Left lung (tissue), 14 donors: ENCODE measurements at places on chromosomes 2 and 18. TPM values are rescaled to one million over a fixed set of nuclear protein-coding genes. Genes with fewer than 3 reads are reported as not detected.

- DNase-seq = no peak
- H3K4me3 ChIP-seq = no peak overlapping the region
These were observed 219.9 kb upstream of the NOL4 start for GRCh38 chr18:34444622-34445021.

GRCh38 chr2:81412681-81413080, 1108.1 kb upstream of the LRRTM1 start:
- no peaks in the 10 kb centered on the region for H3K27me3 ChIP-seq
- H3K36me3 ChIP-seq = no peaks in the 10 kb centered on the region

Gene FBXO36
- total RNA-seq = 2.4 TPM

DNA sequence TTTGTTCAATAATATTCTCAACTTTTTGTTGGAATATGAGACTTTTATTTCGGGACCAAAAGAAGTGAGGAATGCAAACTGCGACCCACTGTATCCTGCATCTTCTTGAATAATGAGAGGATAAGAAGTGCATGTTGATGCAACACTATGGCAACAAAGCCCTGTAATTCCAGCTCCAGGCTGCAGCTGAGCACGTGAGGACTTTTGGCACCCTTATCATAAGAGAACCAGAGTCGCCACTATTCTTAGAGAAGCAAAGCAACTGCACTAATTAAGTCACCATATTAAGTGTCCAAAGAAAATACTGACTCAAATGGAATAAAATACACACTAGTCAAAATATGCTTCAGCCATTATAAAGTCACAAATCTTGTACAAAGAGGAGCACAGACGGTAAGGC, 65.8 kb downstream of the FAM210A start:
- H3K4me1 ChIP-seq = no peaks in the 10 kb centered on the region
- no peak overlapping the region for H3K4me3 ChIP-seq
- DNase-seq = no peak
- no peak overlapping the region for H3K27ac ChIP-seq
- H3K36me3 ChIP-seq = no peaks in the 10 kb centered on the region

Gene ACSL3
- 102 TPM for total RNA-seq

- H3K27me3 ChIP-seq = no peaks in the 10 kb centered on the region
- H3K27ac ChIP-seq = no peak overlapping the region
- H3K36me3 ChIP-seq = no peaks in the 10 kb centered on the region
- peaks cover 6% of the 10 kb centered on the region for H3K4me1 ChIP-seq
- no peak for DNase-seq
These were observed 9.8 kb downstream of the HNRNPLL start for GRCh38 chr2:38592951-38593350.

Gene HOXD3
- not detected for total RNA-seq

DNA sequence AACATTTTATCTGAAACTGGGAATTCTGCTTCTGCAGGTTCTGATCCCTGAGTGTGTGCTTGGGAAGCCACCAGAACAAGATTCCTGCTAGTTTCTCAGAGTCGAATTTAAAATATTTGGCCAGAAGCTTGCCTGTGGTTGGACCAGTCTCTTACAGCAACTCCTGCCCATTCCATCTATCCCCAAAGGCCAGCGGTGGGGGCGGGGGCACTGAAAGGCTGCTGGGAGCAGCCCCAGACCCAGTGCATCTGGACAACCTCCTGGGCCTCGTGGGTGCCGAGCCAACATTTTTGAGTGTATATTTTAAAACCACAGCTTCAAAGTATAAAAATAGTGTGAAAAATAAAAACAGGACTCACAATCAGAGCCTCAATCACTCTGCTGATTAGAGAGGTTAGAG, 38.6 kb upstream of the ZFP36L2 start:
- no peak for DNase-seq
- H3K4me1 ChIP-seq = peaks cover 12% of the 10 kb centered on the region
- no peak overlapping the region for H3K4me3 ChIP-seq
- H3K27ac ChIP-seq = peak overlapping the region; percentile 49

DNA sequence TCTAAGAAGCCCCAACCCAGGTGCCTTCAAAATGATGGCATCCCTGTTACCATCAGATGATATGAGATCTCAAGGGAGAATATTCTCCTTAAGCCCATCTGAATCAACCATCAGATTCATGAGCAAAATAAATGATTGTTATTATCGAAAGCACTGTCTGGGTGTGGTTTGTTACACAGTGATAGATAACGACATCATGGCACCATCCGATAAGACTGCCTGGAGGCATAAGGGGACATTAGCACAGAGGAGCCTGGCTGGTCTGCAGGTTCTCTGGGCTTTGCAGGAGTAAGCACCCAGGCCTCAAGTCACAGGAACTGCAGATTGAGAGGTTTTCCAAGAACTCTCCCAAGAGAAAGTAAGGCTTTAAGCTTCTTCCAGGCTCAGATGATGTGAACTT, 15.6 kb downstream of the BMP10 start:
- no peak overlapping the region for H3K27ac ChIP-seq
- no peak for DNase-seq
- H3K36me3 ChIP-seq = no peaks in the 10 kb centered on the region
- H3K27me3 ChIP-seq = no peaks in the 10 kb centered on the region

Gene DOK6
- 5.3 TPM for total RNA-seq

DNA sequence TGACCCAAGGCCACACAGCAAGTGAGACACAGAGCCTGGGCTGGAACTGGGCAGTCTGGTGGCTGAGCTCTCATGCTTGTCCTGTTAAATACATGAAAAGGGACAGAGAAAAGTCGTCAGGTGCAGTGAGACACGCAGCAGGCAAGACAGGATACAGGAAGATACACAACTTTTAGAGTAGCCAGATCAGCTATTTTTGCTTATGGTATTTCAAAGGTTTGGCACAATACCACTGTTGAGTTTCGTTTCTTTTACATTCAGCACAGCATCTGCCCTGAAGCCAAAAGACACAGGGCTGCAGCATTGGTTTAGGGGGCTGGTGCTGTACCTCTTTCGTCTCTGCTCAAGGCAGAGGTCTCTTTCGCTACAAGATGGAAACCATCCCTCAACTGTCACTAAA, 14.0 kb downstream of the FHL2 start:
- no peaks in the 10 kb centered on the region for H3K4me1 ChIP-seq
- H3K27ac ChIP-seq = no peak overlapping the region
- peaks cover 24% of the 10 kb centered on the region for H3K27me3 ChIP-seq
- no peak for DNase-seq
- no peak overlapping the region for H3K4me3 ChIP-seq

Gene CCDC150
- 2.9 TPM for total RNA-seq

DNA sequence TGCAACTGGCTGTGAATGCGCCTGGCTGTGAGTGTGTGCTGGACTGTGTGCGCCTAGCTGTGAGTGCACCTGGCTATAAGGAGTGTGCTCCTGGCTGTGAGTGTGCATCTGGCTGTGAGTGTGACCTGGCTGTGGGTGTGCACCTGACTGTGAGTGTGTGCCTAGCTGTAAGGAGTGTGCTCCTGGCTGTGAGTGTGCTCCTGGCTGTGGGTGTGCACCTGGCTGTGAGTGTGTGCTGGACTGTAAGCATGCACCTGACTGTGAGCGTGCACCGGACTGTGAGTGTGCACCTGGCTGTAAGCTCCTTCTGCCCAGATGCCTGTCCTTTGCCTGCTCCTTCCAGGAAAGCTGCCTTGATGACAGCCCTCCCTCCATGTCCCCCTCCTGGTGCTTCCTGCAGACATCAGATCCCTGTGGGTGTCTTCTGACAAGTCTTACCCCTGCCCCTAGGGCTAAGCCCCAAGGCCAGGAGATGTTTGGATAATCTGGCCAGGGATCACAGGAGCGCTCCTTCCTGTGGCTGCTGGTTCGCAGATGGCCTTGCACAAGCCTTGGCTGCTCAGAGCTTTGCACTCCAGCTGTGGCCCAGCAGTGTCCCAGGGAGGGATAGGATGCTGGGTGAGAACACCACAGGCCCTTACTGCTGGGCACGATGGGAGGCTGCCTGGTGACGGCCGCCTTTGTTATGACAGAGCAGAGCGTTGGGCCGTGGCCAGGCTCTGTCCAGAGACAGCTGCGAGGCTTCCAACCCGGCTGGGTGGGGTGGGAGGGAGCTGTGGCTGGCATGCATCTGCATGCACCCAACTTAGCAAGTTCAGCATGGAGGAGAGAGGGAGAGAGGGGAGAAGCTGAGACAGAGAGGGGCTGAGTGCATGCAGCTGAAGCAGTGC, 89.9 kb downstream of the GLI2 start:
- H3K4me1 ChIP-seq = no peaks in the 10 kb centered on the region
- H3K4me3 ChIP-seq = no peak overlapping the region
- no peaks in the 10 kb centered on the region for H3K36me3 ChIP-seq

DNA sequence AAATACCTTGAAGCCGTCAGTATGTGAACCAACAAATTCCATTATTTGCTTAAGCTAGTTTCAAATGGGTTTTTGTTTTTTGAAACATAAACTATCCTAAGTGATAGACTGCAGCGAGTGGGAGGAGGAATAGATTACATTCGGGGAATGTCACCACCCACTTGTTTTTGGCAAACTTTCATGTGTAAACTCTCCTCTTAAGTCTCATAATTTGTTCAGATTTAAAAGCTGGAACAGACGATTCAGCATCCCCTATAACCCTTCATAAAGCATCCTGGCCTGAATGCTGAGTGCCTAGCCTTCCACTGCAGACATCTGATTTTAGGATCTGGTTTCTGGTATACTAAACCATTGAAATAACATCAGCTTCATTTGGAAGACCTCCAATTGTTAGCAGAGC, 51.0 kb downstream of the CPO start:
- H3K27me3 ChIP-seq = no peaks in the 10 kb centered on the region
- no peak overlapping the region for H3K4me3 ChIP-seq
- no peaks in the 10 kb centered on the region for H3K36me3 ChIP-seq
- H3K27ac ChIP-seq = no peak overlapping the region
- no peak for DNase-seq

DNA sequence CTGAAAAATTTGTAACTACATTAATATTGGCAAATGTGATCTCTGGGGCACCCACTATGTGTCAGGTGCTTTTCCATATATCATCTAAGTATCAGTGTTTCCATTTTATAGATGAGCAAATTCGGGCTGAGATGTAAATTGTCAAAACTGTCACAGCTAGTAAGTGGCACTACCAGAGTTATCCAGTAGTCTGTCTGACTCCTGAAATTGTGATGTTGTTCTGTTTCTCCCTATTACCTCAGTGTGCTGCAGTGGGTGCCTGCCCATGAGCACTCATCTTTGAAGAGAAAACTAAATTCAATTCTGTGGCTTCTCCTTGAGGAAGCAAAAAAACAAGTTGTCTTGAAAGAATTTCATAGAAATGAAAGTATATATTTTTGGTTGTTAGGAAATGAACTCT, 467.4 kb upstream of the FANCL start:
- no peak for DNase-seq
- H3K36me3 ChIP-seq = no peaks in the 10 kb centered on the region
- H3K4me1 ChIP-seq = no peaks in the 10 kb centered on the region
- H3K4me3 ChIP-seq = no peak overlapping the region
- no peak overlapping the region for H3K27ac ChIP-seq

Gene LYPD1
- 2.5 TPM for total RNA-seq

Gene SOX11
- 0.05 TPM for total RNA-seq

GRCh38 chr18:74862094-74862493, 264.4 kb downstream of the ZNF407 start:
- H3K36me3 ChIP-seq = no peaks in the 10 kb centered on the region
- no peaks in the 10 kb centered on the region for H3K27me3 ChIP-seq
- H3K4me1 ChIP-seq = no peaks in the 10 kb centered on the region
- no peak overlapping the region for H3K27ac ChIP-seq

DNA sequence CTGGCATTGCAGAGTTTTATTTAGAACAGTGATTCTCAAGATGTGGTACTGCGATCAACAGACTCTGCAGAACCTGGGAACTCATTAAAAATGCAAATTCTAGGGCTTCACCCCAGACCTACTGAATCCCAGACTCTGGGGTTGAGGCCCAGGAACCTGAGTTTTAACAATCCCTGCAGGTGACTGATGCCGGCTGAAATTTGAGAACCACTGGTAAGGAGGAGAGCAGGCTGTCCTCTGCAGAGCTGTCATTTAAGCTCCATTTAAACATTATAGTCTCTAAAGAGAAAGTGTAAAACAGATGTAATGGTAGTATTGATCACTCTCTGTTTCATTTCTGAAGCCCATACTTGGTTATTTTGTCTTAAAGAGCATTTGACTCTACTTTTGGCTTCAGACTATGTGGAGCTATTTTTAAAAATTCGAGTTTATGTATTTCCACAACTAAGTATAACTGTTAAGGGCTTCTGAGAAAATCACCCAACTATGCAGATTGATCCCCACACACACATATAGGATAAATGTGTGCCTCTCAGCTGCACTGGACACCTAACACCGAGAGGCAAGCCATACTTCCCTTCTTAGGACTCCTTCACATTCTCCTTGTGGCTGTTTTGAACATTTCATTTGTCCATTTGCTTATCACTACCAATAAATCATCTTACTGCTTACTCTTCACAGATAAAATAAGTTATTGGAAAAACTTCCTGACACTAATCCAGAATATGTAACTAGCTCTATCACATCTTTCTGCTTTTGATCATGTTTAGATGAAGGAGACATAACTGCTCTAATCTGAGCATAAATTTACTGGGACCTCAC, 487.5 kb downstream of the DLGAP1 start:
- no peaks in the 10 kb centered on the region for H3K36me3 ChIP-seq
- H3K27me3 ChIP-seq = no peaks in the 10 kb centered on the region
- no peaks in the 10 kb centered on the region for H3K4me1 ChIP-seq
- no peak for DNase-seq

DNA sequence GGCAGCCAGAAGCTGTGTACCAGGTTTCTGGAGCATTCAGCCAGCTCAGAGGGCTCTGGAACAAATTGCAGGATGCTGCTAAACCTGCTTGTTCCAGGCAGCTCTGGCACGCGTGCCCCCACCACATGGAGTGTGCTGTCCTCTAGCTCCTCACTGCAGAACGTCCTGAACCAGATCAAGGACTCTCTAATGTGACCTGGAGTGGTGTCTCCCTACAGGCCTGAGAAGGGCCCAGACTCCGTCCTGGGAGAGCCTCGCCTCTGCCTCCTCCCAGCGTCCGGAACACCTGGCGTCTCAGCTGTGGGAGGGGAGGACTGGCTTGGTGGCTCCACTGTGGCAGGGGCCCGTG, 115.6 kb upstream of the GPC1 start:
- H3K27me3 ChIP-seq = no peaks in the 10 kb centered on the region
- H3K27ac ChIP-seq = no peak overlapping the region
- H3K36me3 ChIP-seq = no peaks in the 10 kb centered on the region
- H3K4me3 ChIP-seq = no peak overlapping the region
- H3K4me1 ChIP-seq = no peaks in the 10 kb centered on the region
